Colonic mucosa (tissue), 4 donors: ENCODE measurements at places on chromosomes 4 and X. TPM values are rescaled to one million over a fixed set of nuclear protein-coding genes. Genes with fewer than 3 reads are reported as not detected.

The PHOX2B gene
- total RNA-seq, result 0.56 TPM

The TDO2 gene
- 0.27 TPM for total RNA-seq

The AMBN gene
- total RNA-seq, result not detected

- no peak overlapping the region for H3K4me3 ChIP-seq
- no peak for DNase-seq
- H3K27ac ChIP-seq, result no peak overlapping the region
- no peaks in the 10 kb centered on the region for H3K4me1 ChIP-seq
- no peaks in the 10 kb centered on the region for H3K36me3 ChIP-seq
- H3K27me3 ChIP-seq, result peaks cover 18% of the 10 kb centered on the region
Measured at GRCh38 chrX:24999511-24999910, 16.3 kb downstream of the ARX start.

The ADAMTS3 gene
- 0.29 TPM for total RNA-seq

- no peaks in the 10 kb centered on the region for H3K4me1 ChIP-seq
- no peak for DNase-seq
- no peak overlapping the region for H3K27ac ChIP-seq
- H3K36me3 ChIP-seq, result no peaks in the 10 kb centered on the region
Measured at GRCh38 chrX:106356580-106356979, 188.5 kb downstream of the PWWP3B start.

DNA sequence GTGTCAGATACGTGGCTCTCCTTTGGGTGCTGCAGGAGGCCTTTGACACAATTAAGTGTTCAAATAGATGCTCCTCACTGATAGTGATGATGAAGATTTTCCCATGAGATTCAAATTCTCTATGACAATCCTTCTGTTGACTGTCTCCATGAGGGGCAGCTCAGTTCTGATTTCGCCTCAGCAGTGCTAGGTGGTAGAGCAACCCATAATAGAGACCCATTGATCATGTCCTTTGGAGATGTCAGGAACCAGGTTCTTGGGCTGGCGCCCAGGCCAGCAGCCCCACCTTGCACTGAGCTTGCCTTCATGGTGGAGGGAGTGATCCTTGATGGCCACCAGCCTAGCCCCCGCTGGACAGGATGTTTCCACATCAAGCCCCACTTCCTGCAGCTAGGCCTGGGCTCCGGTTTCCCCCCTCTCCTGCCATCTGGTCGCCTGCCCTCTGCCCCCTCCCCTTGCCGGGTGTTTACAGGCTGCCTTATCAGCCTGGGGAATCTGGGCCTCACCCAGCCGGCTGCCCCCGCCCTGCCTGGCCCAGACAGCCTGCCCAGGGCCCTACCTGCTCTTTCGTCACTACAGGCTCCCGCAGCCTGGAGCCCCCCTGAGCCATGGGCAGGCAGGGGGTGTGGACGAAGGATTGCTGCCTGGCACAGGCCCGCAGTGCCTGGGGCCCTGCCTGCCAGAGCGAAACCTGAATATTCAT lies 12.6 kb downstream of the ELF4 start:
- H3K4me3 ChIP-seq, result no peak overlapping the region
- no peaks in the 10 kb centered on the region for H3K4me1 ChIP-seq
- no peaks in the 10 kb centered on the region for H3K36me3 ChIP-seq
- peak; percentile 76 for DNase-seq
- H3K27me3 ChIP-seq, result no peaks in the 10 kb centered on the region

The NAA15 gene
- total RNA-seq, result 32.4 TPM

DNA sequence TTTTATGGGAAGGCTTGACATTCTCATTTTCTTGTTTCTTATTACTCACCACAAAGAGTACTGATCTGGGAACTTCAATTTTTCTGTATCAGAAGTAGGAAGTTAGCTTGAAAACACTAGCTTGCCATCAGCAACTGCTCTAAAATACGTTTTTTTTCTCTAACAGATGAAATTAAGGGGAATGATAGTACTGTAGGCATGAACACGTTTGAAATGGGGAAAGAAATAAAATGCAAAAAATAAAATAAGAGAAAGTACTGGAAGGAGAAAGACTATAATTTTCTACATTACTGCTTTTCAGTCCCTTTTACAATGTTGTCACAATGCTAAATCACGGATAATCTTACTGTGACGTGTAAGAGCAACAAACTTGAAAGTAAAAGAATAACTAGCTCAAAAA lies 1.5 kb downstream of the RADX start:
- H3K27ac ChIP-seq, result no peak overlapping the region
- no peak for DNase-seq
- H3K4me3 ChIP-seq, result no peak overlapping the region
- no peaks in the 10 kb centered on the region for H3K4me1 ChIP-seq
- H3K36me3 ChIP-seq, result no peaks in the 10 kb centered on the region

- no peak for DNase-seq
- H3K27ac ChIP-seq, result no peak overlapping the region
- H3K4me3 ChIP-seq, result no peak overlapping the region
- H3K27me3 ChIP-seq, result no peaks in the 10 kb centered on the region
Measured at GRCh38 chr4:188975271-188975670, 836.0 kb downstream of the TRIML1 start.

The COL25A1 gene
- 0.29 TPM for total RNA-seq

DNA sequence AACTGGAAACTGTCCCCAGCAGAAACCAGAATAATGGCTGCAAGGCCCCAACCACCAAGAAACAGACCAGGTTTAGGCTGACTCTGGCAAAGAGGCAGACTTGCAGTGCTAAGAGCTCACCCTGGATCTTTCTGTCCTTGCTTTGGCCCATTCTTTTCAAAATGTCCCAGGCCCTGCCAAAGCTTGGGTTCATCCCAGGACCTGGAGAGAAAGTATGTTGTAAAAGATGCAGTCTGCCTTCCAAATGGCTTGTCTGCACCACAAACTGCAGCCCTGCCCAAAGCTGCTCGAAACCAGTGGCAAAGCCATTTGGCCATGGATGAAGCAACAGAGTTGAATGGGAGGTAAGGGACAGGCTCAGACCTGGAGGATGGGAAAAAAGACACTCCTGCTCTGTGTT lies 38.0 kb upstream of the LNX1 start:
- no peaks in the 10 kb centered on the region for H3K27me3 ChIP-seq
- H3K4me3 ChIP-seq, result no peak overlapping the region

The ZFYVE28 gene
- 31.6 TPM for total RNA-seq

GRCh38 chr4:6368096-6368495 lies 98.4 kb downstream of the WFS1 start:
- no peak overlapping the region for H3K4me3 ChIP-seq
- H3K27me3 ChIP-seq, result no peaks in the 10 kb centered on the region
- no peaks in the 10 kb centered on the region for H3K36me3 ChIP-seq
- no peaks in the 10 kb centered on the region for H3K4me1 ChIP-seq
- H3K27ac ChIP-seq, result no peak overlapping the region
- no peak for DNase-seq

- H3K36me3 ChIP-seq, result no peaks in the 10 kb centered on the region
- no peak overlapping the region for H3K4me3 ChIP-seq
- H3K27me3 ChIP-seq, result no peaks in the 10 kb centered on the region
- H3K4me1 ChIP-seq, result no peaks in the 10 kb centered on the region
- no peak for DNase-seq
- no peak overlapping the region for H3K27ac ChIP-seq
Measured at GRCh38 chrX:148069759-148070503, 88.8 kb downstream of the FMR1NB start.
